ENCODE measurements at places on chromosomes 12 and 14. TPM values are rescaled to one million over a fixed set of nuclear protein-coding genes. Genes with fewer than 3 reads are reported as not detected.
A peak's percentile ranks its signal among the peaks of the same experiment; 100 is the strongest.

EML1 gene
- polyA plus RNA-seq: 0.84 TPM

OR6C4 gene
- not detected for polyA plus RNA-seq

CD4 gene
- not detected for polyA plus RNA-seq

LRCOL1 gene
- not detected for polyA plus RNA-seq

LALBA gene
- not detected for polyA plus RNA-seq

SLC5A8 gene
- polyA plus RNA-seq: not detected

RERG gene
- not detected for polyA plus RNA-seq

- no peak for DNase-seq
These were observed 23.2 kb upstream of the JPH4 start for GRCh38 chr14:23601845-23602180.

DNA sequence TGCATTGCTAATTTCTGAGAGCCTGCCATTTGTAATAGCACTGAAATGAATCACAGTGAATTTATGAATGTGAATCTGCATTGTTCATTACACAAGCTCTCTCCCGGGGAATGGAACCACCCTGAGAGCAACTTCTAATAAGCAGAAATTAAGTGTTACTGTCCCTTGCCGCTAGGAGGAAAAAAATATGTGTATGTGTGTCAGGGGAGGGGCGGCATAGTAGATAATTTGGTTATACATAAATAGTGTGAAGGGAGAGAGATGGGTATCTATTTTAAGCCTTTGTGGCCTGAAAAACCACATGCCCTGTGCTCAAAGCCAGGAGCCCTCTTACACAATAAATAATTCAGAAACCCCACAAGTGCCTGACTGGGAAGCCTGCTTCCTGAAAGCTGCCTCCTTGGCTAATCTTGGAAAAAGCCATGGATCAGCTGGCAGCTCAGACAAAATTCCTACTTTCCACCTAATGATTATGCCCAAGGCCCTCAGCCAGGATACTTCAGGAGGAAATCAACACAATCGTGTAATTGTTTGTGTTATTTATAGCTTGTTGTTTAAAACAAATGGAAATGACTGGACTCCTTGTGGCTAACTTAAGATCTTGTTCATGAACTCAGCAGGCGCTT is 366.2 kb upstream of the KITLG start:
- DNase-seq: peak; percentile 63

DNA sequence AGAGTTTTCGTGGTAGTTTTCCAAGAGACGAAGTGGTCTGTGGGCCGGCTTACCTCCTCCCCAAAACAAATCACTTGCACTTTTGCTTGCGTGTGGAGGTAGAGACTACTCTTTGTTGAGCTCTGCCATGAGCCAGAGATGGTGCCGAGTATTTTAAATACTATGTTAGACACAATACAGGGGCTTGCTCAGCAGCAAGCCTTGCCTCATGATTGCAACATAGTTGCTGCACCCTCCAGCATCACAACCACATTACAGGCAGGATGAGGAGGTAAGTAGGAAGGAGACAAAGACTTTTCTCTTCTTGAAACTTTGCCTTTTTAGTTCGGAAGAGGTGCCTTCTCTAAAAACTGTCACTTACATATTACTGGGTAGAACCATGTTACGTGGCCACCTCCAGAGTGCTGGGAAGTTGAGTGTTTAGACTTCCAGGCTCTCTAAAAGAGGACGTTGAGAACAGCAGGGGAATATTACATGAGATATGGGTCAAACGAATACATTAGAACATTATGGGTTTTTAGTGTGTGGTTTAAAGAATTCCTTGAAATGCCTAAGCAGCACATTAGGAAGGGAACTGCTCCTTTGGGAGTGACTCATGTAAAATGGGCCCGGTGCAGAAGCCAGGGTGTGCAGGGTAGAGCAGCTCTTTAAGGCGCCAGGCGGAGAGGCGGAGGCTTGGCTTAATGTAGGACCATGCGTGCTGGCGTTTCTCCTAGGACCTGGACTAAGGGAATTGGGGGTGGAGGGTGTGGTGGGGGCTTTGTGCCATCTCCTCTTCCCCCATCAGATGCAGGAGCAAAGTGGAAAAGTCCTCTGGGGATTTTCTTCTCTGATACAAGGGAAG is 110.6 kb upstream of the PRMT8 start:
- DNase-seq: no peak

DNA sequence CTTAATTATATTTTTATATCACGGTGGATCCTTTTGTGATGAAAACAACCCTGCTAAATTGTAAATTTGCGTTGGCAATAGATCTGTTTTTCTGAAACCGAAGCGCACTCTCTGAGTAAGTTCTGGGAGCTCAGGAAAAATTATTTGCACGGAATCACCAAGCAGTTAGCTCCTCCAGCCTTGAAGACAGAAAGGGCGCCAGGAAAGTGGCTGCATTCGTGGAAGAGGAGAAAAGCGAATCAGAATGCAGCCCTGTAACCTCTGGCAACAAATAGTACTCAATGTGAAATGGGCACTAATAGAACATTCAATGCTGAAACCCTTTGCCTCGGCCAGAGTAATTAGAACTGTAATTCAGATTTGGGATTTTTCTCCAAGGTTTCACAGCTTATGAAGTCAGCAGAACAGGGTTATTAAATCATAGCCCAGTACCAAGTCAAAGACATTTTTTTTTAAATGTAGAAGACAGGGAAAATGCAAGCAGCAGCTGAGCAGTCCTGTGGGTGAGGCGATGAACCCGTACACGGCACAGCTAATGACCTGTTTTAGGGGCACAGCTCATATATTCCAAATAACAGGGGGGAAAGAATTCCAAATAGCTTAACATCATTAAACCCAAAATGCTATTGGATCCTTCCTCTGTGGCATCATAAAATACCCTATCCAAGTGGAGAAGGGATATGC is 251.4 kb downstream of the EGLN3 start:
- DNase-seq: no peak

DNA sequence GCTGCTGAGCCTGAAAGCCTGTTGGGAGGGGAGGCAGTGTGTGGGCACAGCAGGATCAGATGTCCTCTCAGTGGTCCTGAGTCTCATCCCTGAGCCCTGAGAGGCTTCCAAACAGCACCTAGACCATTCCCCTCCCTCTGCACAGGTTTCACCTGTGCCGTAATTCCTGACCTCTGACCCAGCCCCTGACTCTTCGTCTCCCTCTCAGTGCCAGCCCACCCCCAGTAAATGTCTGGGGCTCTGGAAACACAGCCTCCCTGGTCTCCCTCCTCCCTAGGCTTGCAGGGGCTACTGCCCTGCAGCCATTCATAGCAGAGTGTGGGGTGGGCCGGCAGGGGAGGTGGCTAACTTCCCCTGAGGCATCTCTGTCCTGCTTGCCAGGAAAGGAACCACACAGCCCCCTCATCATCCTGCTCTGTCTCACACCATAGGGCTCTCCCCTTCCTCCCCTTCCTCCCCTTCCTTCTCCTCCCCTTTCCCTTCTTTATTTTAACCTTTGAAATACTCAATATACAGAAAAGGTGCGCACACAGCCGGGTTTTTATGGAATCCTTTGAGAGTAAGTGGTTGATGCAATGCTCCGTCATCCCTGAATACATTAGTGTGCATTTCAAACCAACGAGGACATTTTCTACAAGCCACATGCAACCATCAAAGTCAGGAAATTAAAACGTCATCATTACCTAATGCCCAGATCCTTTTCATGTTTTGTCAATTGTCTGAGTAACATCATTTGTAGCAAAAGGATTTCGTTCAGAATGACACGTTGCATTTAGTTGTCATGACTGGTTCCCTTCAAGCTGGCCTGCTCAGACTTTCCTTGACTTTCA is 67.0 kb downstream of the PRMT8 start:
- DNase-seq: no peak

DNA sequence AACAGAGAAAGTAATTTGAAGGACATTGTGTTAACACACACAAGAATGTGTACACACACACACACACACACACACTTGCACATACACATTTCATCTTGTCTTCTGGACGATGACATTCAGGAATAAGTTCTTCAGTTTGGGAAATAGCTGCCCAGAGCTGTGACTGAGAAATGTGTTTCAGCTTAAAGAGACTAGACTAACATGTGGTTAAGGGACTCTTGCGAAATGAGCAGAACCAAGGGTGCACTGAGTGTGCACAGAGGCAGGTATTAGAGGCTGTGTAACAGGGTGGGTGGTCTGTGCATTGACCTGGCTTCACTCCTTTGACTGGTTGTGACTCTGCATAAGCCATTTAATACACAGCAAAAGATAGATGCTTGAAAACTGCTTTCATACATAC is 29.4 kb upstream of the KCNA5 start:
- no peak for DNase-seq

DNA sequence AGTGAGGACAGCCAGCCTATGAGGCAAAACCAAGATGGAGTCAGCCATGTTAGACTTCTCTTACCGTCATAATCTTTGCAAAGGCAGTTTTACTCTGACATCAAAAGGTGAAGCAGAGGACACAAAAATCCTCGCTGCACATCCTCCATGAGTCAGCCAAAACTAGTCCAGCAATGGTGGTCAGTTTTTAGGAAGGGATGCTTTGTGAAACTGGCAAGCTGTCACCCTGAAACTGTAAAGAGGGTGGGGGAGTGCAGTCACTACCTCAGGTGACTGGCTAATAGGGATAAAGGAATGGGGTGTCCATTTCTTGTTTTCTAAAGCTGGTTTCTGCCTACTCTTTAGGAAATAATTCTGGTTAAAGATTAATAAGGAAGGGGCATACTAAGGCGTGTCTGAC is 5.4 kb upstream of the CIPC start:
- no peak for DNase-seq

DNA sequence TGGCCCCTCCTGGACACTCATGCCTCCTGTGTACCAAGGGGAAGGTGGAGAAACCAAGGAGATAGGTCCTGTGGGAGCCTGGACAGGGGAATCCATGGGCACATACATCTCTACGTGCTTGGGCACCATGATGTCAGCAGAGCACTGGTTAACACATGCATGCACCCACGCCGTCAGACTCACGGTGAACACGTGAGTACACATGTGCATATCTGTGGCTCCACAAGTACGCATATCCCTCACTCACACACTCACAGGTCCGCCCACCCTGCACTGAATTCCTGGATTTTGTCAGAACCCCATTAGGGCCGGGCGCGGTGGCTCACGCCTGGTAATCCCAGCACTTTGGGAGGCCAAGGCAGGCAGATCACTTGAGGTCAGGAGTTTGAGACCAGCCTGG is 29.1 kb upstream of the COX6A1 start:
- no peak for DNase-seq

DNA sequence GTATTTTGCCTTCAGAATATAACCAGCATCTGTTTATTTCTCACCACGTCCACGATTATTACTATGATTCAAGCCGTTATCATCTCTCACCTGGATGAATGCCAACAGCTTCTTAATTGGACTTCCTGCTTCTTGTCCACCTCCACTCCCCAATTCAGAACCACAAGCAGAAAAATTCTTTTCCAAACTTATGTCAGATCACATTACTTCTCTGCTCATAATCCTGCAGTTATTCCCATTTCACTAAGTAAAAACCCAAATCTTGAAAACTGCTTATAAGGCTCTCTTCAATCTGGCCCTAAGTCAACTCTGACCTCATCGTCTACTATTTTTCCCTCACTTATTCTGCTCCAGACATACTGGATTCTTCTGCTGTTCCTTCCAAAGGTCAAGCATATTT is 2.0 kb downstream of the CRY1 start:
- DNase-seq: no peak

Measured in keratinocyte (primary cell).